GM10248 (cell line): ENCODE measurements at places on chromosomes 7 and 10.

- no peak for DNase-seq
Measured at GRCh38 chr10:121628859-121629258, 30.6 kb upstream of the FGFR2 start.

- no peak for DNase-seq
Measured at GRCh38 chr7:6258440-6259182, 13.8 kb downstream of the CYTH3 start.

DNA sequence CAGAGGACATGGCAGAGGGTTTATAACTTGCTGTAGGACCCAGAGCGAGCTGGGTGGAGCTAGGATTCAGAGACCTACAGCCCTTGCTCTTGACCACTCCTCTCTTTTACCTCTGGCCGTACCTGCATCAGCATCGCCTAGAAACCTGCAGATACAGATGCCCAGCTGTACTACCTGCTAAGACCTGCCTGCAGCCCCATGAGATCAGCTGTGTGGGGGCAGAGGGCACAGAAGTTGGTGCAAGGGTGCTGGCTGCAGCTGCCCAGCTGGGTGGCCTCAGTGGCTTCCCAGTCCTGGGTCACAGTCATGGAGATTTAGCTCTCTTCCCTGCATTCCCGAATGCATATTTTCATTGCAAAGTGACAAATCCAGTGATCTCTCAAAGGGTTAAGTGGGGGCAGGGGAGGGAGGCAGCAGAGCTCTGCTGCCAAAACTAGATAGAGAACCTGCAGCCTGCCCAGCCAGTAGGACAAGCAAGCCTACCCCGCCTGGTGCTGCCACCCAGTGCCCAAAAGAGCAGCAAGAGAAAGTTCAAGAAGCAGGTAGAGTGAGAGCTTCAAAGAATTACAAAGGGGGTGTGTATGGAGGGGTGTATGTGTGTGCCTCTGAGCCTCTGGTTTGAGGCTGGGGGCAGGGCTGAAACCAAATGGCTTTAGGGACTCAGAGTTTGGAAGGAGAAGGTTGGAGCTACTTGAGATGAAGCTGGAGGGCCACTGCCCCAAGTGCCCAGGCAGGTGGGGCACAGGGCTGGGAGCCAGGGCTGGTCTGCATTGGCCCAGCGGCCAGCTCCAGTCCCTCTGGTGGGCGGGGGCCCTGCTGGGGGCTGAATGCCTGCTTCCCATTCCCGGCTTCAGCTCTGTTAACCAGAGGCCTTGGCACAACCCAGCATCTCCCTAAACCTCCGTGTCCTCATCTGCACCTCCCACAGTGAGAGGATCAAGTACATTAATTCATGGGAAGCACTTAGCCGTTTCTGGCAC, 6.9 kb downstream of the FAM241B start:
- DNase-seq, result no peak

GRCh38 chr7:116195451-116195850, 14.9 kb upstream of the TES start:
- no peak for DNase-seq

- DNase-seq, result no peak
Measured at GRCh38 chr7:17266565-17266964, 31.9 kb upstream of the AHR start.

GRCh38 chr10:119210633-119211032, 3.3 kb downstream of the GRK5 start:
- no peak for DNase-seq

GRCh38 chr10:76711222-76711997, 926.2 kb downstream of the KCNMA1 start:
- DNase-seq, result no peak

GRCh38 chr10:30562787-30563186, 66.8 kb downstream of the LYZL2 start:
- no peak for DNase-seq

DNA sequence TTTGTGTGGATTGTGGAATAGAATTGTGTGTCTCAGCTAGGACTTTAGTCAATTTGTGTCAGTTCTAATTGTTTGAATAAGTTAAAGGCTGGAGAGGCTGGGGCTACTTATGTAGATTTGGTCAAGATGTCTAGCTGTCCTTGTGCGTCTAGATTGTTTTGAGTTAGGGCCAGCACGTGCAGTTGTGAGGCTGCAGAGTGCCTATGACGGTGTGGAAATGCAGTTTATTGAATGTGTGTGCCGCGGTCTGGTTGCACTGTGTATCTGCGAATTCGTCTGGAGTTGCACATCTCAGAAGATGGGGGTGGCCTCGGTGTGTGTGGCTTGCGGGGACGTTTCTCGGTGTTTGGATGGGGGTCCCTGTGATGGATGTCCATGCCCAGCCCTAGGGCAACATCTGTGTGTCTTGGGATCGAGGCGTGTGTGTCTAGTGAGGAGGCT, 10.2 kb downstream of the EMX2 start:
- no peak for DNase-seq

DNA sequence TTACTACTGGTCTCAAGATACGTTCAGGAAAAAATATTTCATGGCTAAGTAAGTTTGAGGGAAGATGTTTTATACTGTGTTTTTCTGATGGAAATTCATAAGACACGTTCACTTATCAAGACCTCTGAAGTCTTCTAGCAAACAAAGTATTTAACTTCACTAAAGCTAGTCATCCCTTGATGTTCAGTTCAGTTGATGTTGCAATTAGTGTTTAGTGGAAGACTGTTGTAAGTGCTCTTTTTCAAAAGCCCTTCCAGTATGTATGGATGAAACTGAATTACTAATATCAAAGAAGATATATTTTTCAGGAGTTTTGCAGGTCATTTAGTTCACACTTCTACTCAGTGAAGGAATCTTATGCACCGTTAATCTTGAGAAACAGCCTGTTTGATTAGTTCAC, 25.1 kb downstream of the CUL1 start:
- DNase-seq, result no peak

GRCh38 chr7:48301201-48301600, 129.9 kb downstream of the ABCA13 start:
- DNase-seq, result no peak
